ENCODE measurements at places on chromosomes 4 and X.

DNA sequence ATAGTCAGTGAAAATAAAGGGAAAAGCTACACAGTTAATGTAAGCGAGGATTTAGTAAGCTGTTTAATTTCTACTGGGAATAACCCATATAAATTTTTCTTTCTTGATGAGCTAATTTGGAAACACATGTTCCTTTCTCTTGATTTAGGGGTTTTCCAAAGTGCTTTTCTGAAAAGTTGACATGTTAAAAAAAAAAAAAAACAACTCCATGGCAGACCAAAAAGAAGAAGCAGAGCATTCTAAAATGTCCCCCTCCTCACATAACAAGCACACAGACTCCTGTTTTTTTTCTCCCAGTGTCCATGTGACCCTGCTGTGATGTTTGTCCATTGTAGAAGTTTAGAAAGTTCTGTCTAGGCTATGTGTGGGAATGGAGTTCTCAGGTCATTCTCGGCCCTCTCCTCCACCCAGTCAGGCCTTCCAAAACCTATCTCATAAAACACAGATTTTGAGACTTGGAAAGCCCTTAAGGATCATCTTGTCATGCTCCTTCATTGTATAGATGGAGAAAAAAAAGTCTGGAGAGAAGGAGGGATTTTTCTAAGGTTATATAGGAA lies 792 bp downstream of the CLIC2 start:
- DNase-seq, result no peak

- no peak for DNase-seq
Measured at GRCh38 chr4:57220172-57220571, 110.0 kb upstream of the IGFBP7 start.

- no peak for DNase-seq
Measured at GRCh38 chr4:31923634-31924033, 1203.5 kb downstream of the PCDH7 start.

GRCh38 chrX:8413279-8413678 lies 51.4 kb upstream of the VCX3B start:
- no peak for DNase-seq

DNA sequence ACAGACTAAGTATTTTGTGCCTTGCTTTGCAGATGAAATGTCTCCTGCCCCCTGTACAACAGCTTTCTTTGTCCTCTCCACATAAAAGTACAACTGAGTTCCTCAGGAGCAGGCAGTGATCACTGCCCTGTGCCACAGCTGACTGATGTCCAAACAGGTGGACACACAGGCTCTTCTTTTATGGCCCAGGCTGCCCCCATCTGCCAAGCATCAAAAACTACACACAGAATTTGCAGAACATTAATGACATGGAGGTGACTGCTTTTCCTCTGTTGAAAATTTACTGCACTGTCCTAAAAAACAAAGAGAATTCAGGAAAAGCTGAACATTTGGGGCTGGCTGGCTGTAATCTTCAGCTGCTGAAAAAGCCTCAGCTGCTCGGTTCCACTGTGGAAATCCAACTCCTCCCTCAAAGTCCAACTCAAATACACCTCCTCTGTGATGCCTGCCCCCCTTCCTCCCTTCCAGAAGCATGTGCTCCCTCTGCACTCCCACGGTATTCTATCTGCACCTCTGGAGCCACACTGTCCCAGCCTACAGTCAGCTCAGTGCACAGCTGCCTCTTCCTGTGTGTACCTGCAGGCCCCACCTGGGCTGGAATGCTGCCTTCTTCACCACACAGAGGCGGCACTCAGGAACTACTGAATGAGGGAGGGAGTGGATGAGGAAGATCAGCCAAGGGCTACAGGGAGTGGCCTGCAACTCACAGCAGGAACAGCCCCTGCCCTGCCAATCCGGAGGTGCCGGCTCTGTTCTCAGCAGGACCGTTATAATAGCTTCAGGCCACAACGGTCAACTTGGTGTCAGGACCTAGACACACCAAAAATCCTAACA lies 10.3 kb downstream of the AFAP1 start:
- peak; percentile 28 for DNase-seq

- DNase-seq, result no peak
Measured at GRCh38 chr4:97762115-97762512, 381.2 kb downstream of the STPG2 start.

- no peak for DNase-seq
Measured at GRCh38 chrX:9586992-9587392, 122.1 kb downstream of the TBL1X start.

DNA sequence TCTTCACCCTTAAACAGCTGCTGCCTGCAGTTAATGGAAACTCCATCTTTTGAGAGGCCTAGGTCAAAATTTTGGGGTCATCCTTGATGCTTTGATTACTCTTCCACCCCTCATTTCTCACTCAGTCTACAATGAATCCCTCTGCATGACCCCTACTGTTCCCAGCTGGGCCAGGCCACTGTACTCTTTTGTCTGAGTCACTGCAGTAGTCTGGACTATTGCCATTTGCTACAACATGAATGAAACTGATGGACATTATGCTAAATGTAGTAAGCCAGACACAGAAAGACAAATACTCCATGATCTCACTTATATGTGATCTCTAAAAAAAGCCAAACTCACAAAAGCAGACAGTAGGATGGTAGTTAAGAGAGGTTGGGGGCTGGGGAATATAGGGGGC lies 28.3 kb downstream of the STK32B start:
- DNase-seq, result no peak

- no peak for DNase-seq
Measured at GRCh38 chrX:96615448-96615847, 69.2 kb upstream of the DIAPH2 start.

DNA sequence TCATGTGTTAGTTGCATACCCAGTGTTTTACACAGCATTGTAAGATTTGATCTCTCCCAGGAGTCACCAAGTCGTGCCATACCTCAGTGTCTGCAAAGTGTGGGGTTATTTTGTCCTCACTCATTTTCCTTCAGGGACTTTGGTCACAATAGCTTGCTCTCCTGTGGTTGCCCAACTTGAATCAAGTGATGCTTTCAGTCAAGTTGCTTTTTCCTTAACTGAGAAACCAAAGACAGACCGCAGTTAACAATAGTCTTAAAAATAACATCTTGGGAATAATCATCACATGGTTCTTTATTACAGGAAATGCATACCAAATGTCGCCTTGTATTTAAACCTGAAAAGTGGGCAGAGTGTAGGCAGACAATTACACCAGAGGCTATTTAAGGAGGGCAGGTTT lies 44.5 kb upstream of the NDP start:
- DNase-seq, result no peak

- no peak for DNase-seq
Measured at GRCh38 chrX:45347877-45348276, 147.2 kb upstream of the DIPK2B start.

DNA sequence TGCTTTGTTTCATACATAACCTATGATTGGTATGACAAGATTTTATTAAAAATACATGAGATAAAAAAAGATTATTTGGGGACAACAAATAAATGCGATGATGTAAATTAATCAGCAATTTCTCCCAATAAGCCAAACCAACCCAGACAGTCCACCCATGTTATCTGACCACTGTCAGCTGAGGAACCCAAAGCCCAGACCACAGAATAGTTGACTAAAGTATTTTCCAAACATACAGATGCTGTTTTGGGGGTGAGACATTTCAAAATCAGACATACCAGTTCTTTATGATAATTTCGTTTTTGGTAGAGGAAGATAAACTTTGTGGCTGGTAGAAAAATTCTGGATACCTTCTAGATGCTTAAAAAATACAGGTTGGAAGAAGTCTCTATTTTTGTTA lies 650.8 kb upstream of the FAM241A start:
- no peak for DNase-seq

DNA sequence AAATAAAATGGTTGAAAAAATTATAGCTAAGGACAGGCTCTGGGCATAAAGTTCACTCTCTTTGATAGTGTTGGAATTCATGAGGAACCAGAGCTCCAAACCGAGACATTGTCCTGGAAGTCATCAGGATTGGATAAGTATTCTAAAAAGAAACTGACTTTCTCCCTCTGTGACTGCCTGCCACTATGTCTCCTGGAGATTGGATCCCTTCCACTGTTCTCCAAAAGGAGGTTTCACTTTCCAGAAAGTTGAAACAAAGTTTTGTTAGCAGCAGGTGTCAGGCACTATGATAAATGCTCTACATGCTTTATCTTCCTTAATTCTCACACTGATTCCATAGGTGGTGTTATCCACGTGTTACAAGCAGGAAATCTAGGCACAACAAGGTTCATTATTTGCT lies 16.8 kb downstream of the BANK1 start:
- no peak for DNase-seq

GRCh38 chr4:155943605-155944291 lies 9.9 kb downstream of the CTSO start:
- no peak for DNase-seq

DNA sequence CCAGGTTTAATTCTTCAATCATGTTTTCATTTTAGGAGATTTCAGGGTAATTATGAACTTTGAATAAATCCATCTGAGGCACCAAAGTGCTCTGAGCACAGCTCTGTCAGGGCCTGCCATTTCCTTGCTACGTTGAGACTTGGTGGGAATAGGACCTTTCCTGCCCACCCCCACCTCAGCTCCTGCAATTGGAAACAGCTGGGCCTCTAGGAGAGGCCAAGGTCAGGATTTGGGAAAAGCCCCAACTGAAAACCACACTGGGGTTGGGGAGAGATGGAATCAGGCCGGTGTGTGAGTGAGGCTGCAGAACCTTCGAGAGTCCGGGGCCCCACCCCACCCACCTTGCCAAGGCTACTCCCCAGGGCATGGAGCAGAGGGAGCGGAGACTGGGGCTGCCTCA lies 212.7 kb upstream of the BCOR start:
- no peak for DNase-seq

DNA sequence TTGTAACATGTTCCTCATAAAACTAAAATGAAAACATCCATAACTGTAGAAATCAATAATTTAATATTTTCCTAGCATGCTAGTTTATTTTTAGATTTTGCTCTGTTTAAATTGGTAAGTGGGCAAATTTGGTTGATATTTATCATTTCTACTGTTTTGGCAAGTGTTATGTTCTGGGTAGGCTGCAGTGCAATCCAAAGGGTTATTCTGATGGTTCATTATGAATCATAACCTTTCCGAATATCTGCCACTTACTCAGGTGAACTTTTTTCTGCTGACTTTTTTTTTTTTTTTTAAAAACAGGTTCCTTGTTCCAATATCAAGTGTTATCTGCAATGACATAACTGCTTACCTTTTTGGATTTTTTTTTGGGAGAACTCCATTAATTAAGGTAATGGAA lies 52.0 kb downstream of the CDS1 start:
- DNase-seq, result no peak

DNA sequence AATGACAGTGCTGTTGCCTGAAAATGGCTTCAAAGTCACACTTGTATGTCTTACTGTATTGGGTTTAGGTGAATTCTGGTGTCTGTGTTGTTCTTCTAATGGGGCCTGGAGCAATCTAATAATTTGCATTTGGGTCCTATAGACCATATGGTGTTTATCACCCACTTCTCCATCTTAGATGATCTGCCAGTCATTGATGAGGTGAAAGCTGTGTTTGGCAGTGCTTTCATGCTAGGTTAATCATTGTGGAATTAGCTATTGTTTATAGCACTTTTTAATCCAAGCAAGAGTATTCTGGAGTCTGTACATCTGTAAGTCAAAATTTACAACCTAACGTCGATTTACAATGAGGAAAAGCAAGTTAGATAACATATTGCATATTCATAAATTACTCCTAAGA lies 572.2 kb upstream of the MAGEB2 start:
- DNase-seq, result no peak

DNA sequence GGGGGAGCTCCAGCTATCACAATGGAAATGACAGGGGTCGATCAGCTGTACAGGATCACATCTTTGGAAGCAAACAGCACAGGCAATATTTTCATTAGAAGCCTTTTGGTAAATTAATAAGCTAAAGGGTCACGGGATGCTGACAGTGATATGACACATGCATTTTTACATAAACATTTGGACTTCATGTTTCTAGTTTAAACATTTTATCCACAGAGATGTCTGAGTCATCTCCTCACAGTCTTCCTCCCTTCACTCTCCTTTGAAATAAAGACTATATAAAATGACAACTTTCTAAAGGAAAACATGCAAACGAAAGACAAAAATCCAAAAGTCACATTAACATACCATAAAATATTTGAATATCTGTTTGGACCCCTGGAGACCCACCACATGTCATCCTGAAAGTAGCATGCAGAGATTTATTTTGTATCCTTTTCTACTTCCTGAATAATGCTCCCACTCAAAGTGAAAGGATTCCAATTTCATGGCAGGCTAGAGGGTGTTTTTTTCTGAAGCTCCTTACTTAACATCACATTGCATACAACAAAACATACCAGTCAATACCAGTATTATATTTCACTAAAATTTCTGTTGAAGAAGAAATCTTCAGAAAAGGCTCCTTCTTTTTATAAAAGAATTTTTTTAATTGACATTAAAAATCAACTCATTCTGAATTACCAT lies 200.1 kb upstream of the PPARGC1A start:
- DNase-seq, result no peak

DNA sequence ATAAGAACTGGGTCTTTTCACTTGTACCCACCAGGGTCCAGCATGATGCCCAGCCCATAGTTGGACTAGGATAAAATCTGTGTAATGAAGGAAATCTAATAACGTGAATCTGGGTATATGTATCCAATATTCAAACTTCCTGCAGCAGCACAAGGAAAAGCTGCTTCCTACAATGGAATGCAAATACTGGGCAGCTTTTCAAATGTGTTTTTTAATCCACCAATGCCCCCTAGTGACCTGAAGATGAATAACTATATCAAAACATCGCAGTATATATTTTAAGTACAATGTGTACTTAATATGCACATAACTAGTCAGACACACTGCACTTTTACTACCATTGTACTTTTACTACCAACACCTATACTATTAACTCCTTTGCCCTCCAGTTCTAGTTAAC lies 5.3 kb downstream of the APOO start:
- peak; percentile 45 for DNase-seq

GRCh38 chrX:78322863-78323262 lies 4.5 kb downstream of the CYSLTR1 start:
- DNase-seq, result no peak

- no peak for DNase-seq
Measured at GRCh38 chr4:15930314-15930713, 8.2 kb downstream of the FGFBP1 start.

DNA sequence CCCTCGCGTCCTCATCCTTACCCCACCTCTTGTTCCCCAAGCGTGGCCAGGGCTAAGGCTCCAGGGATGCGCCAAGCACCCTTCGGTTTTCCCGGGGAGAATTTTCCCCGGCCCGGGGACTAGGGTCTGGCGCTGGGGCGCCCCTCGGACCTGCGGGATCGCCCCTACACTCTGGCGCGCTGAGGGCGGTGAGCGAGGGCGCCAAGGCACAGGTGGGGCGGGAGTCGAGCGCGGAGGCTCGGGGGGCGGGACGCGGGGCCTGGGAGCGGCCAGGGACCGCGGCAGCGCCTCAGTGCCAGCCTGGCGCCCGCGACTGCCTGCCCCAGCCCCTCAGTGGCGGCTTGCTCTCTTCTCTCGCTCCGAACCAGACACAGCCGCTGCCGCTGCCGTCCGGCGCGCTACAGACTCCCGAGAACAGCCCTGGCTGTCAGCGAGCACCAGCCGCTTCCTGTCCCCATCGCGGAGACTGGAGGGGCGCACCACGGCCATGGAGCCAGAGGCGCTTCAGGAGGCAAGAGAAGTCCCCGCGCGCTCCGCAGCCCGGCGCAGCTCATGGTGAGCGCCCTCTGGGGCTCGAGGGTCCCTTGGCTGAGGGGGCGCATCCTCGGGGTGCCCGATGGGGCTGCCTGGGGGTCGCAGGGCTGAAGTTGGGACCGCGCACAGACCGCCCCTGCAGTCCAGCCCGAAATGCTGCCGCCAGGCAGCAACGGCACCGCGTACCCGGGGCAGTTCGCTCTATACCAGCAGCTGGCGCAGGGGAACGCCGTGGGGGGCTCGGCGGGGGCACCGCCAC lies at the start of gene DRD5:
Gene DRD5, plus strand, starts transcription at position 292 of the 793 bp plus-strand sequence. Its CDS starts 396 bp downstream, at position 688.
- no peak for DNase-seq
